ENCODE measurements at places on chromosomes 7 and 10. TPM values are rescaled to one million over a fixed set of nuclear protein-coding genes. Genes with fewer than 3 reads are reported as not detected.

TRA2A gene
- 77.0 TPM for total RNA-seq

WDR11 gene
- 28.3 TPM for total RNA-seq

IDE gene
- 20.3 TPM for total RNA-seq

LLCFC1 gene
- total RNA-seq: not detected

ADAMTS14 gene
- total RNA-seq: 0.09 TPM

PNLIPRP2 gene
- not detected for total RNA-seq

C10orf62 gene
- not detected for total RNA-seq

AKR1C4 gene
- total RNA-seq: 0.18 TPM

CCDC3 gene
- total RNA-seq: 0.95 TPM

COL17A1 gene
- total RNA-seq: 1.8 TPM

HOXA5 gene
- total RNA-seq: 6.2 TPM

LGI1 gene
- total RNA-seq: not detected

TACC2 gene
- total RNA-seq: 91.1 TPM

FRMD4A gene
- total RNA-seq: 4.9 TPM

AMZ1 gene
- not detected for total RNA-seq
